ENCODE measurements at places on chromosomes 1 and 21.

- no peak for DNase-seq
Measured at GRCh38 chr1:203065986-203066385, 19.8 kb downstream of the MYOG start.

GRCh38 chr1:29597861-29598260 is 361.5 kb downstream of the PTPRU start:
- no peak for DNase-seq

GRCh38 chr1:85326851-85327250 is 50.4 kb upstream of the BCL10 start:
- DNase-seq: no peak

GRCh38 chr1:93489756-93490155 is 41.8 kb downstream of the FNBP1L start:
- DNase-seq: no peak

- DNase-seq: peak; percentile 12
Measured at GRCh38 chr1:178091986-178092745, 1.7 kb upstream of the RASAL2 start.

- DNase-seq: peak; percentile 5
Measured at GRCh38 chr1:38451541-38451993, 405.0 kb upstream of the POU3F1 start.

- DNase-seq: no peak
Measured at GRCh38 chr1:62425041-62425440, 11.8 kb upstream of the USP1 start.

- peak; percentile 75 for DNase-seq
Measured at GRCh38 chr1:43835082-43836021, 98.2 kb upstream of the ARTN start.

Data from retinal pigment epithelial cell (primary cell).